ENCODE measurements at places on chromosomes 16 and 17.

DNA sequence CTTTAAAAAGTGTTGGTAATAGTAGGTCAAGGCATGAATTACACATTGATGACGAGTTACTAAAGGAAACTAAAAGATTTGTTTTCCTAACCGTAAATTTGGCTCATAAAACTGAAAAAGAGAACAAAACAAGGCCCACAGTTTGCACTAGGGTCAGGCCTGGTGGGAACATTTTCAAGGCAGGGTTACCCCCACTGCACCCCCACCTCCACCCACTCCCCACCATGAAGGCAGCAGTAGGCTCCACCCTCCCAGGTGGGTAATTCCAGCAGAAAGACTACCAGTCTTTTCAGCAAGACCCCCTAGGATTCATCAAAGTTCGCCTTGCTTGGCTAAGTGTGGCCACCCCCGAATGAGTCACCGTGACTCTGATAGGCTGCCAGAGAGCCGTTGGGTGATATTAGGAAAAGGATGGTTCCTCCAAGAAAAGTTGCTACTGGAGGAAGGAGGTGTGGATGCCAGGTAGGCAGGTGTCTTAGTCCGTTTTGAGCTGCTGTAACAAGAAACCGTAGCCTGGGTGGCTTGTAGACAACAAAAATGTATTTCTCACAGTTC lies 8.6 kb downstream of the DNAAF1 start:
- DNase-seq, result no peak

- no peak for DNase-seq
These were observed 150.0 kb downstream of the MSI2 start for GRCh38 chr17:57406131-57406980.

- no peak for DNase-seq
These were observed 13.6 kb upstream of the WFDC1 start for GRCh38 chr16:84281074-84281473.

- DNase-seq, result no peak
These were observed 6.2 kb downstream of the FUS start for GRCh38 chr16:31186176-31186575.

- no peak for DNase-seq
These were observed 198.5 kb downstream of the CYLD start for GRCh38 chr16:50940275-50940854.

- no peak for DNase-seq
These were observed 180.1 kb downstream of the MAP2K6 start for GRCh38 chr17:69594641-69595040.

GRCh38 chr16:53546988-53547391 lies 44.0 kb upstream of the AKTIP start:
- no peak for DNase-seq

GRCh38 chr16:58459344-58460218 lies 40.4 kb upstream of the NDRG4 start:
- no peak for DNase-seq

Measured in NCI-H748 treated with DMSO at 0.1 percent for 48 hours (cell line).